ENCODE measurements at places on chromosomes 11 and 22. TPM values are rescaled to one million over a fixed set of nuclear protein-coding genes. Genes with fewer than 3 reads are reported as not detected.

GRCh38 chr11:64534391-64534801 is 56.6 kb upstream of the SLC22A12 start:
- DNase-seq: no peak

DNA sequence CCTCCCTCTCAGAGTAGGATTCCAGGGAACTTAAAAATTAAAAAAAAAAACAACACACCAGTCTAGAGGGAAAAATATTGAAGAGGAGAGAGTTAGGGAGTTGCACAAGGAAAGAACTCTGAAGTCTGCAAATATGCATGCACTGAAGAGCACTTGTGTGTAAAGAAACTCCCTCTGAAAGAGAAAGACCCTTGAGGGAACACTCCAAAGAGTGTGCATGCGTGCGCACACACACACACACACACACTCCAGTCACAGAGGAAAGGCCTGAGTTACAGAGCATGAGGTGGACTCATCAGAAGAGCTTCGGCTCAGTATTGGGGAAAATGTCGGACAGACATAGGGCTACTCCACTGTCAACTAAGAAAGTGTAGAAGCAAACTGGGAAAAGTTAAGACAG is 30.1 kb downstream of the GGTLC2 start:
- no peak for DNase-seq

GRCh38 chr22:29964776-29965175 is 81.8 kb downstream of the MTMR3 start:
- no peak for DNase-seq

DNA sequence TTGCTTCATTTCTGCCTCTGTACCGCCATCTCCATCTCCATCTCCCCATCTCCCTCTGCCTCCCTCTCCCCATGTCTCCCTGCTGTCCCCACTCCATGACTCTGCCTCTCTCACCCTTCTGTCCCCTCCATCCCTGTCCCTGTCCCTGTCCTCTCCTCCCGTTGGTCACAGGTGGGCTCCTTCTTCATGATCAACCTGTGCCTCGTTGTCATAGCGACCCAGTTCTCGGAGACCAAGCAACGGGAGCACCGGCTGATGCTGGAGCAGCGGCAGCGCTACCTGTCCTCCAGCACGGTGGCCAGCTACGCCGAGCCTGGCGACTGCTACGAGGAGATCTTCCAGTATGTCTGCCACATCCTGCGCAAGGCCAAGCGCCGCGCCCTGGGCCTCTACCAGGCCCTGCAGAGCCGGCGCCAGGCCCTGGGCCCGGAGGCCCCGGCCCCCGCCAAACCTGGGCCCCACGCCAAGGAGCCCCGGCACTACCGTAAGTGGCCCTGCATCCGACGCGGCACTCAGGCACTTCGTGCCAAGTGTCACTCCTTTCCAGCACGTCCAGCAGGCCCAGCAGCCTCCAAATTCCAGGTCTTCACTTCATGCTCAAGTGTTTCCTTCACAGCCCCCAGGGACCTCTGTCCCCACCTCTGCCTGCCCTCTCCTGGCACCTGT is 76.0 kb downstream of the CACNA1I start:
- DNase-seq: no peak

GRCh38 chr11:120306519-120307242 is 18.4 kb upstream of the TLCD5 start:
- no peak for DNase-seq

- DNase-seq: no peak
Measured at GRCh38 chr11:109196016-109196415, 226.0 kb upstream of the C11orf87 start.

GRCh38 chr11:2581931-2582350 is 117.9 kb downstream of the KCNQ1OT1 start:
- no peak for DNase-seq

- DNase-seq: no peak
Measured at GRCh38 chr11:63489879-63490278, 1.1 kb downstream of the PLAAT5 start.

- DNase-seq: no peak
Measured at GRCh38 chr22:17205432-17205831, 13.8 kb downstream of the ADA2 start.

Gene NPAS4
- total RNA-seq: not detected

Gene KRTAP5-7
- not detected for total RNA-seq

Gene PLEKHB1
- 4.6 TPM for total RNA-seq

Gene AIFM3
- total RNA-seq: 0.65 TPM

Gene CRYBB2
- not detected for total RNA-seq

Gene SCGB1D2
- total RNA-seq: not detected

Gene MUC5AC
- not detected for total RNA-seq

Gene IL18
- 31.3 TPM for total RNA-seq

Gene RASSF10
- total RNA-seq: 3.0 TPM

Data from epithelial cell of proximal tubule (primary cell).